ENCODE measurements at places on chromosomes 16 and 17. TPM values are rescaled to one million over a fixed set of nuclear protein-coding genes. Genes with fewer than 3 reads are reported as not detected.

GRCh38 chr17:81393684-81394376 is 1.4 kb upstream of the BAHCC1 start:
- DNase-seq: no peak

- DNase-seq: no peak
Observed at GRCh38 chr16:11379420-11379819, 34.2 kb downstream of the RMI2 start.

DNA sequence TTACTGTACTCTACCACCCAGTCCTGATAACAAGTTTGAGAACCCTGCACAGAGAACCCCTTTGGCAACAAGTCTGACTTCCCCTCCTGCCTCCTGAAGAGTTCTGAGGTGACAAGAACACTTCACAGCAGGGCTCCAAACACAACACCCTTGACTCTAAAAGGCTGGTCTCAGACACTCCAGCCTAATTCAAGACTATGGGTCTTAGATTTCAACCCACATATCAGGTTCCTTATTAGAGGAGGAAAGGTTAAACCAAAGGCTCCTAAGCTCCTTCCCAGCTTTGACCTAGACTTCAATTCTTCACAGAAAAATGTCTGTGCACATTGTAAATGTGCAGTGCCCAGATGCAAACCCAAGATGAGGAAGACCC is 23.0 kb downstream of the RANBP10 start:
- DNase-seq: no peak

GRCh38 chr17:33099252-33099651 is 107.6 kb downstream of the SPACA3 start:
- no peak for DNase-seq

The SECTM1 gene
- total RNA-seq: 0.72 TPM

GRCh38 chr17:3796822-3797170 is 4.2 kb downstream of the ITGAE start:
- no peak for DNase-seq

DNA sequence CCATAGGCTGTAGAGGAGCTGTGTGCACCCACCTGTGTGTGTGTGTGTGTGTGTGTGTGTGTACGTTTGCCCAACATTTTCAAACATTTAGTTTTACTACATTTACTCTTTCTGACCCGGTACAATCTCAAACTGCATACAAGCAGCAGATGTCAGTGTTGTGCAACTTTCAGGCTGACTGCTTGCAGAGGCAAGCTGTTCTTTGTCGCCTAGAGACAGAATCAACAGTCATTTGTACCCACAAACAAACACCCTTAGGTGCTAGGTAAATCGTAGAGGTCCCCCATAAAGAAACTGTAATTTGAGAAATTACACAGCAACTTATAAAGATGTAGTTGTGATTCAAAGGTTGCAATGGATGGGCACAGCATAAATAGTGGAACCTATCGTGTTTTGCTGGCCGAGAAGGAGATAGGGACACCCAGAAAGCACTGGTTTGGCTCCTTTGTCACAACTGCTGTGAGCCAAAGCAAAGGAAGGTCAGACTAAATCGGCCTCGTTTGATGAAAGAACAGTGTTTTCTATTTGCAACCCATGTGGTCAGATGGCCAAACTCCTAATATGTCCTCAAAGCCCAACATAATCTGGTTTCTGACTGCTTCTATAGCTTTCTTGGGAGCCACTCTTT is 478.4 kb downstream of the TOX3 start:
- peak; percentile 57 for DNase-seq

The FBXL16 gene
- total RNA-seq: 0.48 TPM

All from Karpas-422 (cell line).